ENCODE measurements at places on chromosomes 7 and 10.

- DNase-seq, result no peak
Measured at GRCh38 chr10:69421611-69422308, 5.0 kb upstream of the TACR2 start.

GRCh38 chr7:150323682-150324372 is 482 bp upstream of the ACTR3C start:
- no peak for DNase-seq

DNA sequence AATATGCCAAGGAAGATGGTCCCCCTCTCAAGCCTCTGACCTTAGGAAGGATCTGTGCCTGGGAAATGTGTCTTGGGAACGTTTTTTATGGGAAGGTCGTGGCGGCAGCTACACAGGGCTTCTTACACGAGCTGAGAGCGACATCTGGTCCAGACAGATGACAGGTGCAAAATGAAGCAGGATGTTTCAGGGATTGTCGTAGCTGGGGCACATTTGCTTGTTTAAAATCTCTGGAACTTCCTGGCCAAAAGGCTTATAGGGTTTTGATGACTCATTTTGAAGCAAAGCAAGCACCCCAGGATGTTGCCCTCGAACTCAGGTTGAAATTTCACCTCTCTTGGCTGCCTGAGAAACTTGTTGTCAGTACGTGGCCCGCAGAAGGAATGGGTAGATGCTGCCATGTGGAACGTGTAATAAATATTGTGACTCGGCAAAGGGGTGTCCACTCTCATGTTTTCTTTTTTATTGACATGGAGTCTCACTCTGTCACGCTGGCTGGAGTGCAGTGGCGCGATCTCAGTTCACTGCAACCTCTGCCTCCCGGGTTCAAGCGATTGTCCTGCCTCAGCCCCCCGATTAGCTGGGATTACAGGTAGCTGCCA is 117.5 kb downstream of the CAMK1D start:
- DNase-seq, result no peak

GRCh38 chr10:74958316-74958715 is 131.9 kb downstream of the KAT6B start:
- no peak for DNase-seq

DNA sequence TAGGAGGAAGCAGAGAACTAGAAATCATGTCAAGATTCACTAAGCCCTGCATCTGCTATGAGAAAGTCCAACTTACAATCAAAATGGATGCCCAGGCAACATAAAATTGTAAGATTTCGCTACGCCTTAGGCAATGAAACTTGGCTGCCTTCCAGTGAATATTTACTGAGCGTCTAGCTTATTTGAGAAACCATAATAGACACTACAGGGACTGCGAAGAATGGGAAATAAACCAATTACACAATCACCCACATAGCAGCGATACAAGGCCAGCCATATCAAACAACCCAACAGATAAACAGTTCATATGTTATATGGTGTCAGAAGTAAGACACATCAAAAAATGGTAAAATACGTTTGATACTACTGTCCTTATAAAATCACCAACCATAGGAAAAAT is 545.0 kb upstream of the C7orf33 start:
- no peak for DNase-seq

- DNase-seq, result no peak
Measured at GRCh38 chr10:29790207-29790606, 155.4 kb upstream of the SVIL start.

GRCh38 chr10:115856580-115856979 is 416.4 kb downstream of the GFRA1 start:
- no peak for DNase-seq

DNA sequence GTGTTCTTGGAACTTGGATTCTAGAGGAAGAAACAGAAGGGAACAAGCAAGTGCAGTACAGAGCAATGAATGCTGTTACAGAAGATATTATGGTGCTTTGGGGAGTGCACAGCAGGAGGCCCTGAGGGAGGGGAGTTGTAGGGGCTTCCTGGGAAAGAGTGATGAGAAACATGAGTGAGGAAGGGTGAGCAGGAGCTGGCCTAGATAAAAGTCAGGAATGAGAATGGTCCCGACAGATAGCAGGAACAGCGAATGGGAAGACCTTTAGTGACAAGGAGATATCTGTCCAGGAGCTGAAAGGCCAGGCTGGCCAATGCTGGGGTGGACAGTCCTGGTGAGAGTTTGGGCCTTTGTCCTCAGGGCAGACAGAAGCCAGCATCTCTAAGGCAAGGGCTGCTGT is 20.6 kb upstream of the CCNJ start:
- no peak for DNase-seq

GRCh38 chr7:80499350-80499953 is 12.4 kb downstream of the GNAT3 start:
- no peak for DNase-seq

- DNase-seq, result no peak
Measured at GRCh38 chr7:27161214-27161720, 4.1 kb downstream of the HOXA9 start.

- DNase-seq, result no peak
Measured at GRCh38 chr7:147251751-147252325, 1135.2 kb downstream of the CNTNAP2 start.

- no peak for DNase-seq
Measured at GRCh38 chr10:113045147-113046055, 95.4 kb downstream of the TCF7L2 start.

DNA sequence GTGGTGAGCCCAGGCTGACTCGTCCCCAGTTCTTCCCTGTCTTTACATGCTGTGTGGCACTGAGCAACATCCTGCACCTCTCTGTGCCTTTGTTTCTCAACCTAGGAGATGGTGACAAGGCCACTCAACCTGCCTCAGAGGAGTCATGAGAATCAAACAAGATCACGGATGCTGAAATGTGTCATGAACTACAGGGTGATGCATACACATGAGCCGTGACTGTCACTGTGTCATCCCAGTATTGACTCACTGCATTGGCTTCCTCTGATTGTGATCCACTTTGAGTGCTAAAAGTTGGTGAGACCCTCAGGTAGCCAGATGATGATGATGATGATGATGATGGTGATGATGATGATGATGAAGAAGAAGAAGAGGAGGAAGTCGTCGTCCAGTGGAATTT is 11.5 kb downstream of the C10orf71 start:
- no peak for DNase-seq

DNA sequence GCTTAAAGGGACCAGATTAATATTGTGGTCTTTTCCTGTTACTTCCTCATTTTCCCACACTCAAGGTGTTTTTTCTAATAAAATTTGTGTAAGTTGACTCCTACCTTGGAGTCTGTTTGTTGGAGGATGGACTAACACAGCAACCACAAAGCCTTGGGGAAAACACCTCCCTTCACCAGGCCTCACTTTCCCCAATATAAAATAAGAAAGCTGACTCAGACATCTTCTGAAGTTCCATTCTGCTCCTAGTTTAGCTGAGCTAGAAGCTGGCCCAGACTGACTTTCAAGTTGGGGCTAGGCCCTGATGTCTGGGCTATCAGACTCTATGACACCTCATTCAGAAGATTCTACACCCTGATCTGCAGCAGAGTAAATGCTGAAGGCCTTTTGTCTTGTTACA is 73.0 kb upstream of the ADRB1 start:
- no peak for DNase-seq

DNA sequence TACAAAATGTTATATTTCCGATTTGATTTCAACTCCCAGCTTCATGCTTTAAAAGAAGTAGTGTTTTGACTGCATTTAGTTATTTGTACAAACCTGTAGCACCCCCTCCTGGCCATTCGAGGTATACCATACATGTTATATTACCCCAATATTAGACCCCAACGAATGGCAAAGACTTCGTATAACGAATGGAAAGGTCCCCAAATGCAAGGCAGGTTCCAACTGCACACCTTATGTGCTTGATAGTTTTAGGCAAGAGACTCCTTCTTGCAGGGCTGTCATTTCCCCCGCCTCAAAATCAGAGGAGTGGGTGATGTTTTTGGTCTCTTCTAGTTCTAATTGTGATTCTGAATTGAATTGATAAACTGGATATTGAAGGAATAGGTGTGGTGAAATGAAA is 101.1 kb upstream of the TARP start:
- DNase-seq, result no peak

DNA sequence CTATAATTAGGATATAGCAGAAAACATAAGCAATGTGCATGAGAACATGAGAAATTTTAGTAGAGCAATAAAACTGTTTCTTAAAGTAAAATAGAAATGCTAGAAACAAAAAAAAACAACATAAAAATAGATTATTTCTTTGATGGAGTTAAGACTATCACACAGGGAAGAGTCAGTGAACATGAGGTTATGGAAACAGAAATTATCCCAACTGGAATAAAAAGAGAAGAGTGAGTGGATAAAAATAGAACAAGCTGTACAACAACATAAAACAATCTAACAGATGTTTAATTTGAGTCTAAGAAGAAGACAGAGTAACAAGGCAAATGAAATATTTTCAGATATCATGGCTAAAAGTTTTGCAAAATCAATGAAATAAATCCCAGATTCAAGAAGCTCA is 7.5 kb upstream of the OR6B1 start:
- no peak for DNase-seq

- no peak for DNase-seq
Measured at GRCh38 chr10:34859170-34859569, 44.1 kb upstream of the PARD3 start.

DNA sequence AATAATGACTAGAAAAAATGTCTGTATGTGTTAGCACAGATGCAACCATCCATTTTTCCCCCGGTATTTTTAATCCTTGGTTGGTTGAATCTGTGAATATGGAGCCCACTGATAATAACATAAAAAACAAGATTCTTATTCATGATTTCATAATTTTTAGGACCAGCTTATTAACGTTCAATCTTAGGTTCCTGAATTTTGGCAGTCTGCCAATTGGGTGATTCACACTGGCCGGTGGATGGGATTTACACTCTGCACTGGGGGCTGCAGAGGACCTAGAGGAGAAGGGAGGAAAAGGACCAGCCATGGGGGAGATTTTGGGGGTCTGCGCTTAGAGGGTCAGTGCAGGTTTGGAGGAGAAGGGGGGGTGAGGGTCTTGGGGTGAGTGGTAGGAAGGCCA is 327.9 kb downstream of the ACTR3B start:
- no peak for DNase-seq

DNA sequence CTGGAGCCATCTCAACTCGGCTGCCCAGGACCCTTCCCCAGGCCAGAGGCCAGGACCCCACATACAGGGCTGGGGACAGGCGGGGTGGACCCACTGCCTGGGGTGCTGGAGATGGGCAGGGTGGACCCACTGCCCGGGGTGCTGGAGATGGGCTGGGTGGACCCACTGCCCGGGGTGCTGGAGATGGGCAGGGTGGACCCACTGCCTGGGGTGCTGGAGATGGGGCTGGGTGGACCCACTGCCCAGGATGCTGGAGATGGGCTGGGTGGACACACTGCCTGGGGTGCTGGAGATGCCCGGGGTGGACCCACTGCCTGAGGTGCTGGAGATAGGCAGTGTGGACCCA is 32.4 kb upstream of the FOXL3 start:
- DNase-seq, result no peak

DNA sequence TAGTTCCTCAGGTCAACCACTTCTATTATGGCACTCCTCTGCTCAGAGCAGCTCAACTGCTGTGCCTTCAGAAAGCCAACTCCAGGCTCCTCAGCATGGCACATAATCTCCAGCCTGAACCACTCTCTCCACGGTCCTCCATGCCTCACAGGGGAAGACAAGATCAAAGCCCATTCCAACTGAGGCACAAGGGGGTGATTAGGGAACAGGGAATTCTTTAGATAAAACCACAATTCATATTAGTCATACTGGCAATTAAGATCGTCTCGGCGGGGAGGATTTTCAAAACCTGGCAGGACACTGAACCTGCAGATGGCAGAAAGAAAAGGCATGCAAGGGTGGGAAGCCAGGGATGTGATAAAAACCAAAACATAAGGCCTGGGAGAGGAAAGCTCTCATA is 361.6 kb downstream of the FGFR2 start:
- DNase-seq, result no peak

DNA sequence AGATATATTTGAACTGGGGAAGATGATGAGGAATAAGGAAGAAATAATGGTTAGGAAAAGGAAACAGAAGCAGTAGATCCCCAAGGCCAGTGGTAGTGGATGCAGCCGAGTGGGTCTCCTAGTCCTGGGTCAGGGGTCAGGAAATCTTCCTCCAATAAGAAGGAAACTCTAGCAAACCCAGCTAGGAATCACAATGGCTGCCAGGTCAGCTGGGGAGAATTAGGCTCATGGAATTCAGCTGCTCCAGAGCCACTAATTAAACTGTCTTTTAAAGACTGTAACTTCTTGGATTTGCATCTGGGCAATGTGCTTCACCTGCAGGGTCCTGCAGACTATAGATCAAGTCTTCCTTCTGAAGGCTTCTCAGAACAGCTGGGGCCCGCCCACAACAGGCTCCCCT is 644.4 kb downstream of the KCNMA1 start:
- DNase-seq, result no peak

- no peak for DNase-seq
Measured at GRCh38 chr7:114209968-114210367, 204.6 kb upstream of the FOXP2 start.

DNA sequence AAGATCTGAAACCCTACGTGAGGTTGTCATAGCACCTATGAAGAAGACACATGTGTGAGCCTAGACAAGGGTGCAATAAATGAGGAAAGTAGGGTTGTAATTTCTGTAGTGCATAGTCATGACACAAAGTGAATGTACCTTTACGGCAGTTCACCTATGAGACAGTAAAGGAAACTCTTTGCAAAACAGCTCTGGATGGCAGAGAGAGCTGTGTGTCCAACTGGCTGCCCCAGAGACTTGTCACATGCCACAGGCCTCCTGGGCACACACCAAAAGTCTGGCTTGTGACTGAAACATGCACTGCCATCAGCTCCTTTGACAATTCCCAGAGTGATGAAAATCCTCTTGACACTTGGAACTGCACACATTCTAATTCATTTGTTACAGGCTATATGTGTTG is 90.7 kb upstream of the NAMPT start:
- DNase-seq, result no peak

DNA sequence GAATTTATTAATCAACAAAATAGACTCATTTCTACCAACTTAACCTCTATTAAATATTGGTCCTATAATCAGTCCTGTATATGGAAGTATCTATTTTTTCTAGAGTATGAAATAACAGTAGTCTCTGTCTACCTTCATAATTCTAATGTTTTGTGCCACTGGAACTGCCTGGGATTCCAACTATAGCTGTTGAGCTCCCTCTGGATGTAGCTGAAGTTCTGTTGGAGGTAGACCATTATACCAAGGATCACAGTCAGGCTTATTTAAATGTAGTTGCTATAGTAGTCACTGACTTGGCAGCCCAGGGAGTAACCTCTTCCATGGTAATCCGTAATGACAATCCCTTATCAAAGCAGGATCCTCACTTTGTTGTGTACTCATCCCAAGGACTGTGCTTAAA is 48.5 kb upstream of the PHYHIPL start:
- no peak for DNase-seq

GRCh38 chr10:93106631-93107072 is 33.0 kb downstream of the CYP26A1 start:
- no peak for DNase-seq
